ENCODE measurements at places on chromosomes 3 and 15.

GRCh38 chr15:48472756-48473155 lies 141.5 kb downstream of the DUT start:
- no peaks in the 10 kb centered on the region for H3K36me3 ChIP-seq
- no peak overlapping the region for H3K27ac ChIP-seq
- no peak overlapping the region for H3K4me3 ChIP-seq
- H3K27me3 ChIP-seq = peaks cover 1% of the 10 kb centered on the region

DNA sequence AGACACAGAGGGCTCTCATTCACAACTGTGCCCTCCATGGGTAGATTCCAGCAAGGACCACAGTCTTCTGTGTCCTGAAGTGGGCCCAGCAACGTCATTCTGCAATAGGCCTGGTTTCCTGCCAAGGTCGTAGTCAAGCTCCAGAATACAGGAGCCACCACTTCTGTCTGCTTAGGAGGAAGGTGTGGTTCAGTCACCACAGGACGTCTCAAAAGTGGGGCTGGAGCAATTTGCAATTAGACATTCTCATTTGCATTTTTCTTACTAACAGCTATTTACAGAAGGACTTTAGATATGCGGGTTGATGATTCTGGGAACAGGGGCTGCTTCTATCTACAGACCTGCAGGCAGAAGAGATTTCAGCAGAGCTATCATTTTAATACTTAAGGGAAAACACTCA lies 58.7 kb upstream of the MYRIP start:
- H3K27ac ChIP-seq = no peak overlapping the region
- H3K27me3 ChIP-seq = peaks cover 5% of the 10 kb centered on the region
- no peaks in the 10 kb centered on the region for H3K4me1 ChIP-seq
- no peak overlapping the region for H3K4me3 ChIP-seq
- DNase-seq = no peak

- DNase-seq = no peak
- no peak overlapping the region for H3K4me3 ChIP-seq
- H3K27me3 ChIP-seq = no peaks in the 10 kb centered on the region
- peaks cover 31% of the 10 kb centered on the region for H3K36me3 ChIP-seq
Measured at GRCh38 chr3:67415511-67415910, 238.9 kb downstream of the SUCLG2 start.

DNA sequence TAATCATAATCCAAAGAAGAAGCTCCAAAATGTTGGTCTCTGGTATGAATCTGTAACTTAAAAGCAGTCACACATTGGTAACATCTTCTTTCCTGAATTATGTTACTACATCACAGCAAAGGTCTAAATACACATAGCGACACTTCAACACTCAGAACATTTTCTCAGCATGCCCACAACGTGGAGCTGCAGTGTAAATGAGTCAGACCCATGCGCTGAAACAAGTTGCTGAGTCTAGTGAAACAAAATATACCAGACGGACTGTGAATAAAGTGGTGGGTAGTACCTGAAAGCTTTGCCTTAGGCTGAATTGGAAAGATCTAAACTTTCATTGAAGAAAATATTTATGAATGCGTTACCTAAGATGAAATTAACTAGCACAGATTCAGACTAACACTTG lies 33.2 kb upstream of the GOLGA8B start:
- no peaks in the 10 kb centered on the region for H3K4me1 ChIP-seq
- no peak overlapping the region for H3K4me3 ChIP-seq

DNA sequence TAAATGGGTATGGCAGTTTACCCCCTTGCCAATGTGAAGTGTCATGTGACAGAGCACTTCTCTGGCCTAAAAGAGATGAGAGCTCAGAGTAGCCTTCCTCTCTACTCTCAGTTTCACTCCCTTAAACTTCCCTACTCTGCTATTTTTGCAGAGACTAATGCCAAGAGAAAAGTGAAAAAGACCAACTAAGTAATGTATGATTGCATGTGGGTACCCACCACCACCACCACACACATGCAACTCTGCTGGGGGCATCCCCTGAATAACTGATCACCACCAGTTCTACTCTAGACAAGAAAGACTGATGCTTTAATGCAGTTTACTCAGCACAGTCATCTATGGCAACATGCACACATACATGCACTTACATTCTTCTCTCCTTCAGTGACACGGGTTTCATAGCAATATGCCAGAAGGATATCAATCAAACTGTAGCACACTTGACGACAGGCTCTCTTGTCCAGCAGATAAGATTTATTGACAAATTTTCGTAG lies 31.3 kb downstream of the SHQ1 start:
- peak; percentile 65 for DNase-seq
- H3K27me3 ChIP-seq = no peaks in the 10 kb centered on the region
- H3K4me3 ChIP-seq = no peak overlapping the region
- no peak overlapping the region for H3K27ac ChIP-seq

GRCh38 chr15:52100807-52101442 lies 11.7 kb downstream of the BCL2L10 start:
- H3K27me3 ChIP-seq = no peaks in the 10 kb centered on the region
- H3K4me3 ChIP-seq = no peak overlapping the region
- DNase-seq = no peak
- no peaks in the 10 kb centered on the region for H3K4me1 ChIP-seq
- H3K27ac ChIP-seq = no peak overlapping the region
- H3K36me3 ChIP-seq = no peaks in the 10 kb centered on the region

GRCh38 chr3:46626039-46626438 lies 13.7 kb downstream of the FAM240A start:
- no peak overlapping the region for H3K4me3 ChIP-seq
- peaks cover 13% of the 10 kb centered on the region for H3K4me1 ChIP-seq
- H3K27ac ChIP-seq = no peak overlapping the region
- H3K36me3 ChIP-seq = no peaks in the 10 kb centered on the region
- H3K27me3 ChIP-seq = peaks cover 2% of the 10 kb centered on the region

DNA sequence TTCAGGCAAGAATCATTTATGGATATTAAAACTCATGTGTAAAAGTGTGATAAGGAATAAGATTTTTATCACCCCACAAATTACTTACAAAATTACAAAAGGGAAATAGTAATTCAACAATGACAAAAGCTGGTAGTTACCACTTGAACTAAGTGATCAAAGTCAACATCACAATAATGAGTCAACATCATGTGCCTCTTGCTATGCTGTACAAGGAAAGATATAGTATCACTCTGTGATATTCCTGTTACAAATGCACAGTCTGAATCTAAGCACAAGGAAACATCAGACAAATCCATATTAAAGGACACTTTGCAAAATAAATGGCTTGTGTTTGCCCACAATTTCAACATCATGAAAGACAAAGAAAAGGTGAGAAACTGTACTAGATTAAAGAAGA lies 90.5 kb upstream of the PLCL2 start:
- no peak for DNase-seq
- peaks cover 4% of the 10 kb centered on the region for H3K27me3 ChIP-seq
- no peaks in the 10 kb centered on the region for H3K36me3 ChIP-seq
- H3K4me1 ChIP-seq = peaks cover 38% of the 10 kb centered on the region
- no peak overlapping the region for H3K4me3 ChIP-seq

DNA sequence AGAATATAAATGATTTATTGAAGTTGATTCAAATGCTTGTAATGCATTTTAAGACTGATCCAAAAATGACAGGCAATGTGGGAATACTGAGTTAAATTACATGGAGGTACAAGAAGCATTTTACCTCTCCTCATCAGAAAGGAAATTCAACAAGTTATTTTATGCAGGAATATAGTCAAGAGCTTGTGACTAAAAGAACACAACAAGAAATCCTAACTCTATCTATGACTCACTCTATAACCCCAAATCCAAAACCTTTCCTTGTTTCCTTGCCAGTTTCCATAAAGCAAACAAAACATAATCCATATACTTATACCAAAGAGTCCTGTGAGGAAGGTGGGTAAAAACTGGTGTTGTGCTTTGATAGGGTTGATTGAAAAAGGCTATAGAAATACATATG lies 30.8 kb downstream of the SIN3A start:
- H3K4me1 ChIP-seq = peaks cover 13% of the 10 kb centered on the region
- no peaks in the 10 kb centered on the region for H3K27me3 ChIP-seq
- no peak overlapping the region for H3K27ac ChIP-seq

DNA sequence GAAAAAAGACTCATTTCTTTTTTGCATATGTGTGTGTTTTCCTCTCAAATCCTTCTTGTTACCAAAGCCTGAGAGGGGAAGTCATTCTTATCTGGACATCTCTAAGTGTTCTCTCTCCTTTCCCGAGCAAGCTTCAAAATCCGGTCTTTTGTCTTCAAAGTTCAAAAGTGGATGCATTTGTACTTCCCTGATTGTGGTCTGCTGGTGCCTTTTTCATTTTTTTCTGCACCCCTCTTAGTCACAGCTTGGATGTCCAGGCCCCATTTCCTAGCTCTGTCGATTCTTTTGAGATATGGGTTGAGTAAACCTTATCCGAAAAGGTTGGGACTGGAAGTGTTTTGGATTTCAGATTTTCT lies 34.8 kb downstream of the EHD4 start:
- peak overlapping the region; percentile 45 for H3K4me3 ChIP-seq
- H3K27me3 ChIP-seq = no peaks in the 10 kb centered on the region
- peak overlapping the region; percentile 98 for H3K27ac ChIP-seq
- DNase-seq = no peak
- peaks cover 60% of the 10 kb centered on the region for H3K4me1 ChIP-seq
- peaks cover 22% of the 10 kb centered on the region for H3K36me3 ChIP-seq

DNA sequence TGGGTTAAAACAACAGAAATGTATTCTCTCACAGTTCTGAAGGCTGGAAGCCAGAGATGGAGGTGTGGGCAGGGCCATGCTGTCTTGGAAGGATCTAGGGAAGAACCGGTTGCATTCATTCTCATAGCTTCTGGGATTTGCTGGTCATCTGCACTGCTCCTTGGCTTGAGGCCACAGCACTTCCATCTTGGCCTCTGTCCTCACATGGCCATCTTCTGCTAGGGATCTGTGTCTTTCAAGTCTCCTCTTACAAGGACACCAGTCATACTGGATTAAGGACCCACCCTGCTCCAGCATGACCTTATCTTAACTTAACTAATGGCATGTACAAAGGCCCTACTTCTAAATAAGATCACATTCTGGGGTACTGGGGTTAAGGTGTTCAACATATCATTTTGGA lies 47.7 kb downstream of the RPLP1 start:
- H3K27me3 ChIP-seq = peaks cover 2% of the 10 kb centered on the region
- no peaks in the 10 kb centered on the region for H3K36me3 ChIP-seq
- no peak for DNase-seq
- no peak overlapping the region for H3K4me3 ChIP-seq
- H3K27ac ChIP-seq = no peak overlapping the region
- H3K4me1 ChIP-seq = peaks cover 7% of the 10 kb centered on the region

DNA sequence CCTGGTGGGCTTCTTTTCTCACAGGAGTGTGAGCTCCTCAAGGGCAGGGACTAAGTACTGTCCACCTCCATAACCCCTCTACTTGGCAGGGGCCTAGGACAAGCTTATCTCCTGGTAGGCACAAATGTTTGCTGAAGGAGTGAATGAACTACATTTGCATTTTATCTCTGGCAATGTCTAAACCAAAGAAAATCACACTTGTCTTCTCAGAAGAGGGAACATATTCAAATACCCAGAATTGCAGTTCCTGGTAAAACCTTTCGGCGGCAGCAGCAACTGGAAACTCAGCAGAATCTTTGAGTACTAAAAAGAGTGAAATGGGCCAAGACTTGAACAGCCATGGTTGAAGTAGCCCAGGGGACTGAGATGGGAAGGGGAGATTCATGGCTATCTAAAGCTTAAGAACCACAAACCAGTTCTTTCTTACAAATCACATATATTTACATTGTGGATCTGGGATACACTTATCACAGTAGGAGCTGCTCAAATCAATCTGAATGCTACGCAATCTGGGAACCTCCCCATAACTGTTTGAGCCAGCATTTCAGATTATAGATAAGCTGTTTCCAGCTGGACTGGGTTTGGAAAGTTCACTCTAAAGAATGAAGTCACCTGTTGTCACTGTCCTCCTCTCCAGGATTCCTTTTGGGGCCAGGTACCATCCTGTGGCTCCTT lies 18.7 kb upstream of the PTPN9 start:
- H3K36me3 ChIP-seq = peaks cover 47% of the 10 kb centered on the region
- no peaks in the 10 kb centered on the region for H3K27me3 ChIP-seq
- peak overlapping the region; percentile 84 for H3K27ac ChIP-seq

DNA sequence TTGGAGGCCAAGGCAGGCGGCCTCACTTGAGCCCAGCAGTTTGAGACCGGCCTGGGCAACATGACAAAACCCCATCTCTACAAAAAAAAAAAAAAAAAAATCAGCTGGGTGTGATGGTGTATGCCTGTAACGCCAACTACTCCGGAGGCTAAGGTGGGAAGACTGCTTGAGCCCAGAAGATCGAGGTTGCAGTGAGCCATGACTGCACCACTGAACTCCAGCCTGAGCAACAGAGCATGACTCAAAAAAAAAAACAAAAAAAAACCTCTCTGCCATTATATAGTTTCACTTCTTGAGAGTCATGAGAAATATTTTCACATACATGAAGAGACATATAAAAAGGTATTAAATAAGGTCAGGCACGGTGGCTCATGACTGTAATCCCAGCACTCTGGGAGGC lies 45.9 kb upstream of the CP start:
- no peaks in the 10 kb centered on the region for H3K27me3 ChIP-seq
- H3K27ac ChIP-seq = no peak overlapping the region
- no peaks in the 10 kb centered on the region for H3K4me1 ChIP-seq
- no peak overlapping the region for H3K4me3 ChIP-seq
- no peaks in the 10 kb centered on the region for H3K36me3 ChIP-seq

DNA sequence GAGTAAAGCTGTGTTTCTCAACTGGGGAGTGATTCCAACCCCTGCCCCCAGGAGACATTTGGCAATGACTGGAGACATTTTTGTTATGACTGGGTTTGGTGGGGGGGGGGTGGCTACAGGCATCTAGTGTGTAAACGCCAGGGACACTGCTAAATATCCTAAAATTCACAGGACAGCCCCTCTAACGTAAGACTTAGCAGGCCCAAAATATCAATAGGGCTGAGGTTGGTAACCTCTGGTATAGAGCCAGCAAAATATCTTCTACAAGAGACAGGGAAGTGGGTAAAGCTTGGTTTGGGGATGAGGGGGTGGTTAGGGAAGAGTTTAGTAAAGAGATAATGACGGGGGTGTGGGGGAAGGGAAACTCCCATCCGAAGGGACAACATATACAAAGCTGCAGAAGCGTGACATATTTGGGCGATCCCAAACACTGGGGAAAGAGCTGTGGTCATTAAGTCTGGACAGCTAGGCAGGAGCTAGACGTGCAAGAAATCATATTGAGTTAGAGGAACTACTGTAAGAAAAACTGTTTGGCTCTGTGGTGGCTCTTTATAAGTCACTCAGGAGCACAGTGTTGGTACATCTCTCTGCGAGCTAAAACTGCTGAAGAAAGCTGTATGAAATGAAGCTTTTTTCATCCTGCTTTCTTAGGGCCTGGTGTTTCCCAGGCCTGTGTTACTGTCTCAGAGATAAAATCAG lies 697 bp upstream of the TRIM69 start:
- peaks cover 33% of the 10 kb centered on the region for H3K36me3 ChIP-seq
- peak; percentile 82 for DNase-seq
- H3K27ac ChIP-seq = peak overlapping the region; percentile 100
- peak overlapping the region; percentile 80 for H3K4me3 ChIP-seq
- no peaks in the 10 kb centered on the region for H3K27me3 ChIP-seq
- peaks cover 68% of the 10 kb centered on the region for H3K4me1 ChIP-seq

GRCh38 chr3:103367481-103367880 lies 932.7 kb downstream of the ZPLD1 start:
- H3K4me1 ChIP-seq = no peaks in the 10 kb centered on the region
- H3K27ac ChIP-seq = no peak overlapping the region
- no peak overlapping the region for H3K4me3 ChIP-seq
- H3K27me3 ChIP-seq = no peaks in the 10 kb centered on the region

GRCh38 chr15:35630532-35630931 lies 84.6 kb upstream of the DPH6 start:
- H3K4me1 ChIP-seq = no peaks in the 10 kb centered on the region
- no peak overlapping the region for H3K27ac ChIP-seq
- H3K4me3 ChIP-seq = no peak overlapping the region

All from activated CD8-positive, alpha-beta T cell treated with anti-CD3 and anti-CD28 coated beads for 36 hours (primary cell).